Left renal pelvis (tissue), 4 donors: ENCODE measurements at places on chromosomes 1 and 21.

DNA sequence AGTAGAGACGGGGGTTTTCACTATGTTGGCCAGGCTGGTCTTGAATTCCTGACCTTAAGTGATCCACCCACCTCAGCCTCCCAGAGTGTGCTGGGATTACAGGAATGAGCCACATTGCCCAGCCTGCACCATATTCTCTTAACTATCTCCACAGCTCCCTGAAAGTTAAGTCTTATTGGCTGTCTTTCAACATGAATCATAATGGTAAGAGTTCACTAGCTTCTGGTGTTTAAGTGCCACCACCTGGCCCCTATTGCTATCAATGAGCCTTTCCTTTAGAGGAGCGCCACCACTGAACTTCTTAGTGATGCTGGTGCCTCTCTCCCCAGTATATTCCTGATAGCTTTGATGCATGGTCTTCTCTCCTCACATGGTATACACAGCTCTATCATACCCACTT is 15.7 kb downstream of the ZFYVE9 start:
- no peak for DNase-seq

DNA sequence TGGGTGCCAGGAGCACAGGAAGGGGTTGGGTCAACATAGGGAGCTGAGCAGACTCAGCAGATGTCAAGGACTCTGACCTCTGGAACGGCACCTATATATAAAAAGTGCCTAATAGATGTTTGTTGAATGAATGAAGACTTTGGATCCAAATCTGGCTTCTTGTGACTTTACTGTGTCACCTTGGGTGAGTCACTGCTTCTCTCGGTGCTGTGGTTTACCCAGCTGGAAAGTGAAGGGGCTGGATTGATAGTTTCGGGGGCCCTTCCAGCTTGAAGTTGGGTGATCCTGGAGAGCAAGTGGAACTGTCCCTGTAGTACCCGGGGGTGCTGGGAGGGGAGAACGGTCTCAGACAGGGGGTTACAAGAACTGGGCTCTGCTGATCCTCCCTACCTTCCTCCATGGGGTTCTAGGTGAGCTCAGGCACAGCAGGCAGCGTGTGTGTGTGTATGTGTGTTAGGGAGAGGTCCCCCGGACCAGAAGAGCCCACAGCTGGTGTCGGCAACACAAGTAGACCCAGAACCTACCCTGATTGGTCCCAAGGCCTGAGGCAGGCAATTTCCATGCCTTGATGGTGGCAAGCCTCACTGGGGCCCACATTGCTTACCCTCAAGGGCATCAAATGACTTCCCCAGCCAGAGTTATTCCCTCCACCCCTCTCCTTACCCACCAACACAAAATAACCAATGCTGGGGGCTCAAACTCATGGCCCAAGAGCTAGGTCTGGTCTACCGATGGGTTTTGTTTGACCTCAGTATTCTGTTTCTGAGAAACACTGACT is 5.5 kb upstream of the PADI1 start:
- DNase-seq: no peak

GRCh38 chr1:212858461-212859265 is 588 bp downstream of the FLVCR1 start:
- DNase-seq: no peak

- DNase-seq: no peak
Observed at GRCh38 chr1:41485605-41486004, 1.1 kb upstream of the EDN2 start.

- DNase-seq: no peak
Observed at GRCh38 chr21:20424943-20425342, 573.3 kb upstream of the NCAM2 start.
